ENCODE measurements at places on chromosomes 16 and 17.
A peak's percentile ranks its signal among the peaks of the same experiment; 100 is the strongest.

- DNase-seq = no peak
Measured at GRCh38 chr17:77499699-77500435, 359.1 kb downstream of the SEC14L1 start.

DNA sequence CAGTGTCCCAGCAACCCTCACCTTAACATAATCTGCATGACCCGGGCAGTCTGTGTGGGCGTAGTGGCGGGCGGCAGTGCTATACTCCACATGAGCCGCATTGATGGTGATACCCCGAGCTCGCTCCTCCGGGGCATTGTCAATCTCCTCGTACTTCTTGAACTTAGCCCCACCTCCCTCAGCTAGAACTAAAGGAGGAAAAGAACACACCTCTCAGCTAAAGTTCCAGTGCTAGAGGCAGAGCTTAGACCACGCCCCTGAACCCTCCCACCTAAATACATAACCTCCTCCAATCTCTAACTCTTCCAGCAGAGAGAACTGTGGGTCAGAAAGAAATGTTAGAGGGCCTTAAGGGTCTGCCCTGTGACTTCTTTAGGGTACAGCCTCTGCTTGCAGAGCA is 855 bp downstream of the TUFM start:
- peak; percentile 54 for DNase-seq

- DNase-seq = no peak
Measured at GRCh38 chr17:32208436-32208835, 57.2 kb upstream of the RHBDL3 start.

GRCh38 chr17:56322991-56323390 is 169.7 kb downstream of the ANKFN1 start:
- DNase-seq = no peak

- no peak for DNase-seq
Measured at GRCh38 chr17:28991779-28992178, 14.1 kb downstream of the SEZ6 start.

DNA sequence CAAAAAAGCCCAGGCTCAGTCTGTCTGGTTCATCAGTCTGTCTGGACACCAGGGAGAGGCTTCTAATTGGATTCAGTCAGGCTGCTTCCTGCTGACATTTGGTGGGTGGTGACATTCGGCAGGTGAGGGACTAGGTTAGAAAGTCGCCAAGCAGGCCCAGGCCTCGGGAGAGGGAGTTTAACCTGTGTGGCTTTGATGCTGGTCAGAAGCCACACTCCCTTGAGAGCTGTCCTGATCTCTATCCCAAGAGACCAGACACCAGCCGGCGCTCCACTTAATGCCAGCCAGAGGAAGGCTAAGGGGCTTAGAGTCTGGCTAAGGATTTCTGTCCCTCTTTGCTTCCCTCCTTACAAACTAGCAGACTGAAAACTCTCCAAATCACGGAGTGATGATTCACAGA is 135.0 kb downstream of the GSG1L start:
- no peak for DNase-seq

DNA sequence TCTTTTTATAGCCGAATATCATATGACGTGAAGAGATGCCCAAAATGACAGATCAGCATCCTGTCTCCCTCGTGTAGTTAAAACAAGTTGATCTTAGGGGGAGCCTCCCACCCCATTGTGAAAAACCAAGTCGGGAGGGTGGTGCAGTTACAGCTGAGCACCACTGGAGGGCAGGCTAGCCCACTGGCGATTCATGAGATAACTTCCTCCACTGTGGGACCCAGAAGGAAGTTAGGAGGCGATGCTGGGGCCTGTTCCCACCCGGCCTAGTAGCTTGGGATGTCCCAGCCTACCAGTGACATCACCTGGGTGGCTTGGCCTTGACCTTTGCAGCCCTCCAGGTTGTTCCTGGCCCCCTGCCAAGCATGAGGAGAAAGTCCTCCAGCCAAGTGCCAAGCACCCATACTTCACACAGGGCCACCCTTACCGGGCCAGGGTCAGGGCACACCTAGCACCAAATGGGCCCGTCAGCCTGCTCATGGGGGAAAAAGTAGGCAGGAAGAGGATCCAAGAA is 8.1 kb upstream of the CPNE2 start:
- DNase-seq = peak; percentile 75

- DNase-seq = peak; percentile 30
Measured at GRCh38 chr17:63961355-63962212, 11.1 kb downstream of the SCN4A start.

- no peak for DNase-seq
Measured at GRCh38 chr17:6559753-6560215, 3.4 kb upstream of the PITPNM3 start.

GRCh38 chr17:40558890-40559563 is 6.2 kb downstream of the CCR7 start:
- DNase-seq = no peak

- DNase-seq = no peak
Measured at GRCh38 chr16:2214719-2214968, at the start of gene PGP. Gene PGP, minus strand, starts transcription at chr16:2214840. Its CDS starts 63 bp downstream, at chr16:2214777.

GRCh38 chr17:38768417-38768816 is 15.9 kb downstream of the PSMB3 start:
- DNase-seq = no peak

DNA sequence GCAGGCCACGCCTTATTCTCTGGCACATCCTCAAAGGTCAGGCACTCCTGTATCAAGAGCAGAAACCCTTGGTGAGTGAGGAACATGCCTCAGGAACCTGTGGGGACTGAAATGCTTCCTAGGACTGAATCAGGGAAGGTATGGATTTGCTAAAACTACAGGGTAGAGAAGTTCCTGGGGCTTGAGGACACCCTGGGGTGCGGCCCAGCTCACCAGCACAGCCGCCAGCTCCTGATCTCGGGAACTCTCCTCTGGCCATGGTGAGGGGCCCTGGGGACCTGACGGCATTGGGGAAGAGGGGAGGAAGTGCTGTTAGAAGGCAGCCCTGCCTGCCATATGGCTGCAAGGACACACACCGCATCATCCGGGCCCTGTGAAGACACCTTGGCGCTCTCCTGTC is 7.5 kb downstream of the ZSCAN10 start:
- no peak for DNase-seq

GRCh38 chr16:74695450-74696422 is 4.9 kb downstream of the MLKL start:
- peak; percentile 60 for DNase-seq

DNA sequence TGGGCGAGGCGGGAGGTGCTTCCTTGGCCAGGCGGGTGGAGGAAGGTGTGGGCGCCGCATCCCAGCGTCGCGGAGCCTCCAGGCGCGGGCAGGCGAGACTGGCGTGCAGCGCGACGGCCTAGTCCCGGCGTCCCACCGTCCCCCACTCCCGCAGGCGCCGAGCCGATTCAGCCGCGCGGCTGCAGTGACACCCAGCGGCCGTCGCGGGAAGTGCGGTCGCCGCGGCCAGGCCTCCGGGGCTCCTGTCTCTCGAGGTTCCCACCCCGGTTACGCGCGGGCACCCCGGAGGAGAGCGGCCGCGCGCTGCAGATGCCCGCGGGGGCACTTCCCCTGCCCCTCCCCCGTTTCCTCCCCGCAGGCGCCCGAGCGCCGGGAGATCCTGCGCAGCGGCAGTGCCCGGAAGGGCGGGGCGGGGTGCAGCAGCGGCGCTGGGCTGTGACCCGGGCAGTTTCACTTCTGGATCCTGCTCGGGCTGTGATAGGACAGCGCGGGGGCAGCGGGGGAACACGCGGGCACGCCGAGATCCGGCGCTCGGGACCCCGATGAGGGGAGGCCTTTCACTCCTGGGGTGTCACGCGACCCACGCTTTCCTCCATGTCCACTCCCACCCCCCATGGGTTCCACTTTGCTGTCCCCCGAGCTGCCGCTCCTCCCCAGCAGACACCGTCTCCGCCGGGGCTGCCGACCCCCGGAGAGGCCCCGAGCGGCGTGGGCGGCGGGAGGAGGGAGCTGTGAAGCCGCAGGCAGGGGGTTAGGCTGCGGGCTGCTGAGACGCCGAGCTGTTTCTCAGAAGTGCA is 16.6 kb downstream of the GRB7 start:
- peak; percentile 96 for DNase-seq

DNA sequence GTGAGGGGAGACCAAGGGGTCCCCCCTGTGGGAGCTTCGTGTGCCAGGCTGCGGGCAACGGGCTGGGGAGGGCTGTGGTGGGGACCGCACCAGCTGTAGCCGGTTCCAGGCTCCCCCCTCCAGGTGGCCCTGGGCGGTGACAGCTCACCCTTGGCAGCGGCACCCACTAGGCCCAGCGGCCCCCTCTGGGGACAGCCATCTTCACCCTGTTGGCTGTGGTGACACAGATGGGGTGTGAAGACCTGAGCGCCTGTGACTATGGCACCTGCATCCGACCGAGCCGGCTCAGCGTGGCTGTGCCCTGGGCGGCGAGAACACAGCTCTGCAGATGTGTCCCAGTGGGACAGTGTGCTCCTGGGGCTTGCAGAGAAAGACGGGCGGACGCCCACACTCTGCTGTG is 1.1 kb upstream of the C1QTNF8 start:
- no peak for DNase-seq

- DNase-seq = no peak
Measured at GRCh38 chr16:53773881-53774280, 69.9 kb downstream of the FTO start.

- no peak for DNase-seq
Measured at GRCh38 chr17:56717471-56717870, 116.2 kb downstream of the C17orf67 start.

DNA sequence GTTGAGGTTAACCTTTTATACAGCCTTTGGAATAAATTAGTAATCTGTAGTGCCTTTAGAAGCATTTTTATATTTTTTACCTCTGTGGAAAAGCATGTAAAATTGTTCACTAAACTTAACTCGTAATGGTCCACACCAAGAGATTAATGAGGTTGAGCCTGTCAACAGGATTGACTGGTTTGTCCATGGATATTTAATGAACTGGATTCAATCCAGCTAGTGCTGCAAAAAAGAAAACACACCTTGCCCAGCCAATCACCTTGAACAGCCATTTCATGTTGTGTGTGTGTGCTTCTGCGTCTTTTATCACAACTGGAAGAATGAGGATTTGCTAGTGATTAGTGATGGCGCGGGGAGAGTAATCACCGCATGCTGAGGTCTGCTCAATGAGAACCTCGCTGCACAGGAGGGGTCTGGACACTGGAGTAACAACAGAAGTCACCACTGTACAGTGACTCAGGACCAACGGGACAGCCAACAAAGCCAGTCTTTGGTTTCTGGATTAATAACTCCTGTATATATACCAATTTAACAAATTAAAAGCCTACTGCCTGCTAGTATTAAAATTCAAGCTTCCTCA is 33.7 kb downstream of the LITAFD start:
- no peak for DNase-seq

DNA sequence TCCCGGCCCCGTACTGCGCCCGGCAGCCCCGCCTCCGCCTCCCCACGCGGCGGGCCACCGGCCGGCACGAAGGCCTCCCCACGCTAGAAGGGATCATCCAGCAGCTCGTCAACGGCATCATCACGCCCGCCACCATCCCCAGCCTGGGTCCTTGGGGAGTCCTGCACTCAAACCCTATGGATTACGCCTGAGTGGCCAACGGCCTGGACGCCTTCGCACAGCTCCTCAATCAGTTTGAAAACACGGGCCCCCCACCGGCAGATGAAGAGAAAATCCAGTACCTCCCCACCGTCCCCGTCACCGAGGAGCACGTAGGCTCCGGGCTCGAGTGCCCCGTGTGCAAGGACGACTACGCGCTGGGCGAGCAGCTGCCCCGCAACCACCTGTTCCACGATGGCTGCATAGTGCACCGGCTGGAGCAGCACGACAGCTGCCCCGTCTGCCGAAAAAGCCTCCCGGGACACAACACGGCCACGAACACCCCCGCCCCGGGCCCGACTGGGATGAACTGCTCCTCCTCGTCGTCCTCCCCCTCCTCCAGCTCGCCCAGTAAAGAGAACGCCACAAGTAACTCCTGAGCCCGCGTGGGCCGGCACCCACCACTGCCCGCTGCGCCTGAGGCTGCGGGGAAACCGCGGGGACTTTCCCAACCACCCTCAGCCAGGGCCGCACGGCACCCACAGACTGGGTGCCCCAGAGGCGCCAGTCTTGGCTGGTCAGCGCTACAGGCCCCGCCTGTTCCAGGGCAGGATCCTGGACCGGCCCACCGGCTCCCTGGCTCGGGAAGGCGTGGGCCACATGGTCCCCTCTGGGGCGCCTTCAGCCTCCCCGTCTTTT is 39.0 kb upstream of the AKAP1 start:
- peak; percentile 32 for DNase-seq

DNA sequence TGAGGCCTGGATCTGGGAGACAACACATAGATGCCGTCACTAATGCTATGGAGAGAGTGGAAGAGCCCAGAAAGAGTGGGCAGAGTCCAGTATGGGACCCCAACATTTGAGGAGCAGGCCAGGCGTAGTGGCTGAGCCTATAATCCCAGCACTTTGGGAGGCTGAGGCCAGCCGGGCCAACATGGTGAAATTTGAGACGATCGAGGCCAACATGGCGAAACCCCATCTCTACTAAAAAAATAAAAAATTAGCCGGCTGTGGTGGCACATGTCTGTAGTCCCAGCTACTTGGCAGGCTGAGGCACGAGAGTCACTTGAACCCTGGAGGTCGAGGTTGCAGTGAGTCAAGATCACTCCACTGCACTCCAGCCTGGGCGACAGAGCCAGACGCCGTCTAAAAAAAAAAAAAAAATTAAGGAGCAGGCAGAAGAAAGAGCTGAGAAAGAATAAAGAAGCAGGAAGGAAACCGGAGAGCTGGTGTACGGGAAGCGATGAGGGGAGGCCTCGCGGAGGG is 6.0 kb upstream of the DNAI2 start:
- DNase-seq = no peak

GRCh38 chr16:70778901-70779309 is 22.1 kb downstream of the VAC14 start:
- DNase-seq = no peak

DNA sequence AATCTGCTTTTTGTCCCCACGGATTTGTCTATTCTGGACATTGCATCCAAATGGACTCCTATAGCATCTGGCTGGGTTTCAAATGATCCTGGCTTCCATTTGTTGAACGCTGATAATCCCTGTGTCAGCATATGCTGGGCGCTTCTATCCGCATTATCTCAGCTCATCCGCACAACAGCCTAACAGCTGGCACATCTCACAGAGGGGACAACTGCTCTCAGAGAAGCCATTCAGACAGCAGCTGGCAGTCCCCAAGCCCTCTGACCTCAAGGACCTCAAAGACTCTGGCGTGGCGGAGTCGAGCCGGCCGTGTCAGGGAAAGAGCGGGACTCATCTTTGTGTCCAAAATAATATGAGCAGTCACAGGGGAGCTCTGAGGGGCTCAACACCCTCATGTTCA is 82.3 kb downstream of the NT5M start:
- DNase-seq = no peak

GRCh38 chr17:65219124-65219523 is 82.0 kb downstream of the RGS9 start:
- DNase-seq = no peak

DNA sequence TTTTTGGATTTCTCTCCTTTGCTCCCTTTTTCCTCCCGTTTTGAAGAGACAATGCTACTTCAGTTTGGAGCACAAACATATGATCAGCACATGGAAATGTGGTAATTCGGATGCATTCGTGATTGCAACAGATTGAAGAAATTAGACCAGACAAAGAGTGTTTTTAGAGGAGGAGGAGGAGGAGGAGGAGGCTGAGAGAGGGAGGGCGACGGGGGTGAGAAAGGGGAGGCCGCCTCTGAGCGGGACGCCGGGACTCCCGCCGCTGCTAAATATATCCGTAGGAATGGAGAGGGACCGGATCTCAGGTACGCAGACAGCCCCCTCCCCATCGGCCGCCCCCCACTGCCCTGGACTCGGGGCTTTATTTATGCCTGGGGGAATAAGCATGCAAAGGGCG is 179.3 kb downstream of the SEC14L1 start:
- no peak for DNase-seq

- peak; percentile 44 for DNase-seq
Measured at GRCh38 chr16:14249291-14250032, 178.3 kb downstream of the MRTFB start.
